ENCODE measurements at places on chromosomes 12 and 14. TPM values are rescaled to one million over a fixed set of nuclear protein-coding genes. Genes with fewer than 3 reads are reported as not detected.

- no peaks in the 10 kb centered on the region for H3K27me3 ChIP-seq
- no peak for DNase-seq
- no peaks in the 10 kb centered on the region for H3K4me1 ChIP-seq
- H3K27ac ChIP-seq: no peak overlapping the region
- no peak overlapping the region for H3K4me3 ChIP-seq
- no peaks in the 10 kb centered on the region for H3K36me3 ChIP-seq
Observed at GRCh38 chr12:80912901-80913770, 24.6 kb downstream of the LIN7A start.

GRCh38 chr14:49550286-49551184, 35.6 kb downstream of the RPS29 start:
- H3K36me3 ChIP-seq: no peaks in the 10 kb centered on the region
- no peaks in the 10 kb centered on the region for H3K4me1 ChIP-seq
- no peaks in the 10 kb centered on the region for H3K27me3 ChIP-seq
- H3K27ac ChIP-seq: no peak overlapping the region
- H3K4me3 ChIP-seq: no peak overlapping the region

- no peaks in the 10 kb centered on the region for H3K4me1 ChIP-seq
- no peak for DNase-seq
- H3K27me3 ChIP-seq: no peaks in the 10 kb centered on the region
Observed at GRCh38 chr12:16681196-16681595, 75.2 kb upstream of the LMO3 start.

GRCh38 chr12:22130671-22131070, 84.7 kb downstream of the CMAS start:
- H3K27ac ChIP-seq: no peak overlapping the region
- no peaks in the 10 kb centered on the region for H3K4me1 ChIP-seq
- H3K4me3 ChIP-seq: no peak overlapping the region
- H3K27me3 ChIP-seq: no peaks in the 10 kb centered on the region
- DNase-seq: no peak

The CD27 gene
- not detected for total RNA-seq

DNA sequence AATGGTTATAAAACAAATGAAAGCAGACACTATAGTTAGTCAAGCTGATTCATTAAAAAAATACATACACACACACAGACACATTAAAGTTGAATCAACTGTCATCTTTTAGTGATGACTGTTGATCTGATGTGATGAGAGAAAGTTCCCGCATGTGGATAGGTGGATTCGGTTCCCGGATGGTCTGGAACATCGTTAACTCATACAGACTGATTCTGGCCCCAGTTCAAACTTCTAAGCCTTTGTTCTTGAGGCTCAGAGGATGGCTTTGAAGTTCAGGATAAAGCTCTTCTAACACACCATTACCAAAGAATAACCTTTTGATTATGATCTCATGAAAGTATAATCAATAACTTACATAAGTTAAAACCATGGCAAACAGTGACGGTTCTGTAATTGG, 27.5 kb downstream of the WIF1 start:
- no peaks in the 10 kb centered on the region for H3K27me3 ChIP-seq
- no peaks in the 10 kb centered on the region for H3K36me3 ChIP-seq
- no peak overlapping the region for H3K27ac ChIP-seq
- no peak overlapping the region for H3K4me3 ChIP-seq

The SYNDIG1L gene
- not detected for total RNA-seq

DNA sequence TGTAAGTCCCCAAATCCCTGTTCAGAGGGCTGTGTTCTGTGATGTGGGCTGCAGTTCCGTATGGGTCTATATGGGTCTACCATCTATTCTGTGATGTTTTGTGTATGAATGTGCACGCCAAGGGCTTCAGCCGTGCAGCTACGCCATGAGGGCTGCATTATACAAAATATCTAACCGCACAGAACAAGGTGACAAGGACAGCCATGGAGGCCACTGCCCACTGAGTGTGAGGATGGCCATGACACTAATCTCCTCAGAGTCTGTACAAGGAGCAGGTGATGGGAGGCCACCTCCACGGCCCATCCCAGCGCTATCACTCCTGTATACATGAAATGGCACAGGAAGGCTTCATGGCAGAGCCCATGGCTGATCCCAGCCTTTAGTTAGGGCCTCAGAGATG, 102.0 kb downstream of the DICER1 start:
- no peaks in the 10 kb centered on the region for H3K36me3 ChIP-seq
- no peak overlapping the region for H3K27ac ChIP-seq
- H3K4me3 ChIP-seq: no peak overlapping the region
- H3K4me1 ChIP-seq: peaks cover 5% of the 10 kb centered on the region
- no peaks in the 10 kb centered on the region for H3K27me3 ChIP-seq

The OTX2 gene
- not detected for total RNA-seq

DNA sequence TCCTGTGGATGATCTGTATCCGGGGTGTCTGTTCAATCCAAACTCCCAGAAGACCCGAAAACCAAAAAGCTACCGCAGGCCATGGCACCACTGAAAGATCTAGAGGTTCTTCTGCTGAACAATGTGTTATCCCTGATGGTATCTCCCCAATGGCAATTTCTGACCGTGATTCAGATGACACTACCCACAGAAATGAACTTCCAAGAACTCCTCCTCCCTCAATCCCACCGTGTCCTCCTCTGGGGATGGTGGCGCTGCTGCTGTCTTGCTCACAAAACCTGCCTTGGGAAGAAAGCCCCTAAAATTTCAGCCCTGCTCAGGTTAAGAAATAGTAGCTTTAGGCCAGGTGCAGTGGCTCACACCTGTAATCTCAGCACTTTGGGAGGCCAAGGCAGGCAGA, 7.8 kb downstream of the CRACR2A start:
- H3K27me3 ChIP-seq: no peaks in the 10 kb centered on the region
- no peak overlapping the region for H3K27ac ChIP-seq
- no peak overlapping the region for H3K4me3 ChIP-seq
- no peak for DNase-seq

GRCh38 chr14:75944607-75945241, 37.1 kb downstream of the TGFB3 start:
- no peak for DNase-seq
- no peaks in the 10 kb centered on the region for H3K36me3 ChIP-seq
- H3K27me3 ChIP-seq: no peaks in the 10 kb centered on the region
- H3K4me1 ChIP-seq: no peaks in the 10 kb centered on the region
- no peak overlapping the region for H3K27ac ChIP-seq

DNA sequence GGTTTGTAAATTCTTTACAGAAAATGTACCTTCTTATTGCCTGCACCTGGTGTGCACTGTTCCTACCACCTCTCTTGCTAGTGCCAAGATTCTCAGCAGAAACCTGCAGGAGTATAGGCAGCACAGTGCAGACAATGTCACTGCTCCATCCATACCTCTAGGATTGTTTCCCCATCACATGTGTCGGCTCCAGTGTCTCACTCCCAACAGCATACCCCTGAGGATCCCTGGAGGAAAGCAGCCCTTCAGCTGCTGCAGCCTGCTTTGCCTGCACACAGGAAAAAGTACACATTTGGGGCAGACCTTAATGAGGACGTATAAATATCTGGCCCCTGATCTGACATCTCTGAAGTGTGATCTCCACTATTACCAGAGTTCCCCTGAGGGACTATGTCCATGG, 235.5 kb downstream of the MDGA2 start:
- no peaks in the 10 kb centered on the region for H3K36me3 ChIP-seq
- no peaks in the 10 kb centered on the region for H3K27me3 ChIP-seq
- H3K4me1 ChIP-seq: no peaks in the 10 kb centered on the region

The TSPAN11 gene
- total RNA-seq: 18.9 TPM

The KRT83 gene
- not detected for total RNA-seq

The OTOGL gene
- total RNA-seq: 0.71 TPM

DNA sequence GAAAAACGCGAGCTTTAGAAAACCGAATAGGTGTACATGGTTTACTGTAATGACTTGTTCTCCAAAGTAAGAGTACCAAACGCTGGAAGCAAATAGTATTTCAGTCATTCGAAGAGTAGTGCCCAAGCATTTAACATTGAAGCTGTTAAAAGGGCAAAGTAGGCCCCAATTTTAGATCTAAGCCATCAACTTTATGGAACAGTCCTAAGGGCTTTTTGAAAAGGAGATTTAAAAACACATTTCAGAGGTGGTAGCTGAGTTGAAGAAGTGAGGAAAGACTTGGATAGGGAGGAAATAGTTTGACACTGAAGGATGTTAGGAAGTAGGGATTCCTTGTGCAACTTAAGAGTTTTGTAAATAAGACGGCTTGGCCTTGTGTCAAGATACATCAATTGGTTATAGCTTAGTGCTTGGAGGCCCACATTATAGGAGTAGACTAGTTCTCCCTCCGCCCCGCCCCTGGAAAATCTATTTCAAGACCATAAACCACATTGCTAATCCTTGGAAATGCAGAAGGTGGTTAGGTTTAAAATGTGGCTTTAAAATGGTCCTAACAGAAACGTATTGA, 783 bp upstream of the TUBA1B start:
- peaks cover 7% of the 10 kb centered on the region for H3K36me3 ChIP-seq
- peak overlapping the region; percentile 96 for H3K4me3 ChIP-seq
- H3K27ac ChIP-seq: peak overlapping the region; percentile 100
- no peak for DNase-seq
- no peaks in the 10 kb centered on the region for H3K27me3 ChIP-seq

- H3K27ac ChIP-seq: peak overlapping the region; percentile 85
- H3K27me3 ChIP-seq: no peaks in the 10 kb centered on the region
- no peak for DNase-seq
- no peak overlapping the region for H3K4me3 ChIP-seq
- no peaks in the 10 kb centered on the region for H3K36me3 ChIP-seq
- peaks cover 83% of the 10 kb centered on the region for H3K4me1 ChIP-seq
Observed at GRCh38 chr12:108668063-108668462, 34.4 kb upstream of the SELPLG start.

DNA sequence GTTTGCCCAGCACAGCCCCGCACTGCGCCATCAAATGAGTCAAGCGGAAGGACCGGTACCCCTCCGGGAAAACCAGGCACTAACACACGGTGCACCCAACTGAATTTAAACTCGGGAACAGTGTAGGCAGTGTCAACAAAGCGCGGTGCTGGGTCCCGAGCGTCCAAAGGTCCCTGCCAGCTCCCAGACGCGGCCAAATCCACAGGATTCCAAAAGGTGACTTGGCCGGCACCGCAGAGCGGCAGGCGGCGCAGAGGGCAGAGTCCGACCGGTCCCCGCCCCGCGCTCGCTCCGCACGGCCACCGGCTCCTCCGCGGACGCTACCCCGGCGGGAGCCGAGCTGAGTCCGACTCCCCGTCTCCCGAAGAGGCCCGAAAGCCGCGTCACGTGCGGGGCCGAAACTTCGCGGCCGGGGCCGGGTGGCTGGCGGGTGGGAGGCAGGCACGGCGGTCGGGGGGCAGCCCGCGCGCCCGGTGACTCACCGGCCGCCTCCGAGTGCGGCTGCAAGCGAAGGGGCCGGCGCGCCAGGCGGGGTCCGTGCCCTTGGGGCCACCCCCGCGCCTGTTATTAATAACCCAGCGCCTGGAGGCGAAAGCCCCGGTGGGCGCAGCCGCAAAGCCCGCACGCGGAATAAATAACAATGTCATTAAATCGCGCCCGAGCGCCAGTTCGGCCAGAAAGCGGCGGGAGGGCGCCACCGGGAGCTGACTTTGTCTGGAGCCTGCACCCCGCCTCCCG, 863 bp downstream of the DENND5B start:
- H3K27me3 ChIP-seq: no peaks in the 10 kb centered on the region
- DNase-seq: peak; percentile 84
- no peaks in the 10 kb centered on the region for H3K4me1 ChIP-seq
- peak overlapping the region; percentile 98 for H3K27ac ChIP-seq

The ZNF605 gene
- 15.5 TPM for total RNA-seq

The ATF7IP gene
- 40.6 TPM for total RNA-seq

DNA sequence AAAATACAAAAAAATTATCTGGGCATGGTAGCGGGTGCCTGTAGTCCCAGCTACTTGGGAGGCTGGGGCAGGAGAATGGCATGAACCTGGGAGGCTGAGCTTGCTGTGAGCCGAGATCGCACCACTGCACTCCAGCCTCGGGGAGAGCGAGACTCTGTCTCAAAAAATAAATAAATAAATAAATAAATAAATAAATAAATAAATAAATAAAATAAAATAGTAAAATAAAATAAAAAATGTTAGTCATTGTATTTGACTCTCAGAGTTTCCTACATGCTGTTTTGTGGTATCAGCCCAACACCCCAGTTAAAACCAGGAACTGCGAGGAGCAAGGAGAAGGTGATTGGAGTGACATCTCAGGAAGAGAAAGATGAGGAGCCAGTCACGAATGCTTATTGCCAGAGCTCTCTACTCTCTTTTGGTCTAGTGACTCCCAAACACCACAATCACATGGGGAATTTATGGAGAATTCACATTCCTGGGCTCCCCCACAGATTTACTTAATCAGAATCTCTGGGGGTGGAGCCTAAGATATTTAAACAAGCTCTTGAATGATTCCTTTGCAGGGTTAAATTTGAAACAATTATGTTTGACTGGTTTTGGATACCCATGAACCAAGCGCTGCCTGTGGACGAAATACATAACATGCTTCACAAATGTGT, 15.4 kb upstream of the SALL2 start:
- DNase-seq: no peak
- no peak overlapping the region for H3K4me3 ChIP-seq
- no peak overlapping the region for H3K27ac ChIP-seq
- H3K27me3 ChIP-seq: no peaks in the 10 kb centered on the region

DNA sequence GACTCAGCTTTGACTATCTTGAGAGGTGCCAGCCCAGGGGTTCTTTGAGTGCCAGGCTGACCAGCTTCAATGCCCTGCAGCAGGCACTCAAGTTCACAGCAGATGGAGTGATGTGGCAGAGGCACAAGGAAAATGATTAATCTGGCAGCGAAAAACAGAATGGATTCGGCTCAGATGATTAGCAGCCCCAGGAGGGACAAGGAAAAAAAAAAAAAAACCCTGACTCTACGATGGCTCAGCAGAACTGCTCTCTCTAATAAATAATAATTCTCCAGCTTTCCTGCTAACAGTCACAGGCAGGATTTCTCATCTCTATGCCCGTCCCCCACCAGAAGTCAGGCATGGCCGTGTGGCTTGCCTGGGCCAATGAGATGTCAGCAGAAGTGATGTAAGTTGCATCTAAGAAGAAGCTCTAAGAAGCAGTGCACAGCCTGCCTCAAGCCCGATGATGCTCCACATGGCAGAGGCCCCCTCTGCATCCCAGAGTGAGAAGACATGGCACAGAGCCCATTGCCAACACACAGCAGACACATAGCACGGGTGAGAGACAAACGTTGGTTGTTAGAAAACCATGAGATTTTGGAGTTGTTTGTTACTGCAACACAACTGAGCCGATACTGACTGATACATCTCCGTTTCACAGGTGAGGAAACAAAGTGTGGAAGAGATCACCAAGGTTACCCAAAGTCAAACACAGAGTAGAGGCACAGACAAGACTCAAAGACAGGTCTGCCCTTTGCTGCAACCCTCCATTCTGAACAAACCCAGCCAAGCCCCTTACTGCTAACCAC, 111.0 kb downstream of the SCARB1 start:
- no peaks in the 10 kb centered on the region for H3K36me3 ChIP-seq
- no peak for DNase-seq
- H3K27ac ChIP-seq: peak overlapping the region; percentile 93
- H3K27me3 ChIP-seq: no peaks in the 10 kb centered on the region

- H3K4me3 ChIP-seq: no peak overlapping the region
- H3K27ac ChIP-seq: no peak overlapping the region
- DNase-seq: no peak
- H3K36me3 ChIP-seq: no peaks in the 10 kb centered on the region
- no peaks in the 10 kb centered on the region for H3K4me1 ChIP-seq
- H3K27me3 ChIP-seq: no peaks in the 10 kb centered on the region
Observed at GRCh38 chr14:41668356-41668755, 61.7 kb downstream of the LRFN5 start.

The EPYC gene
- not detected for total RNA-seq

All from sigmoid colon (tissue), 7 donors.